ENCODE measurements at places on chromosomes 3 and 15.

DNA sequence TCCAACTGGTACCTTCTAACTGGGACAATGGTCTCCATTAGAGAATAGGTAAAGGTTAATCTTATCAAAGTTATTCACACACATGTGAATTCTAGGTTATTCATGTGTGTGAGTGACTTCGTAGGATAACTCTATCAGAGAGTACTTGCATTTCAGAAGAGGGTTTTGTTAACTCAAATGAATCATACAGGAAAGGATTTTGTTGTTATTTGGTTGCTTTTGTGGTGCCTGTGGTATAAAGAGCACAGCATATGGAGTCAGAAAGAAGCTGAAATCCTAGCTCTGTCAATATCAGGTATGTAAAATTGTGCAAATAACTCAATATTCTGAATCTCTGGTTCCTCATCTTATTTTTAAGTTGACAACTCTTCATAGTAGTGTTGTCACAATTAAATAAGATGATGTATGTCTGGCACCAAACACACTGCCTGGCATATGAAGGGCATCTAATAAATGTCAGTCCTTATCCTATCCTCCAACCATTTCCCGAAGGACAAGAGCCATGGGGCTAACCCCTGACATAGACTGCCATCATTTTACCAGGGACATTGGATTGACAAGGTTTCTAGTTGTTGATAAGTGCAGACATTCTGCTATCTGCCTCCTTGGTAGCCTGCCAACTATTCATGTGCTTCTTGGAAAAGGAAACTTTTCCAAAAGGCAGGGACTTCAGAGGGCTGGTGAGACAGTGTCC is 48.7 kb upstream of the CMSS1 start:
- DNase-seq: no peak

DNA sequence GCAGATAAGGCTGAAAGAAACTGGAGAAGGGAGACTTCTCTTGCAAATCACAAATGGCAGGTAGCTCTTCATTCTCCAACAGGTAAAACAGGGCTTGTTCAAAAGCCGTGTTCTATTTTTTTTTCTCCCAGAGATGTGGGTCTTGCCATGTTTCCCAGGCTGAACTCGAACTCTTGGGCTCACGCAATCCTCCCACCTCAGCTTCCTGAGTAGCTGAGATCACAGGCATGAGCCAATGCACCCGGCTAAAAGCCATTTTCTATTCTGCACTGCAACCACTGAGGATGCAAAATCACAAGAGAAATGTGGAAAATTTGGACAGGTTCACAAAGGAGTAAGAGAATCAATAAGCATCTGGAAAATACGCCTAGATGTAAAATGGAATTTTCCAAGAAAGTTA is 19.5 kb downstream of the EIF4E3 start:
- DNase-seq: no peak

DNA sequence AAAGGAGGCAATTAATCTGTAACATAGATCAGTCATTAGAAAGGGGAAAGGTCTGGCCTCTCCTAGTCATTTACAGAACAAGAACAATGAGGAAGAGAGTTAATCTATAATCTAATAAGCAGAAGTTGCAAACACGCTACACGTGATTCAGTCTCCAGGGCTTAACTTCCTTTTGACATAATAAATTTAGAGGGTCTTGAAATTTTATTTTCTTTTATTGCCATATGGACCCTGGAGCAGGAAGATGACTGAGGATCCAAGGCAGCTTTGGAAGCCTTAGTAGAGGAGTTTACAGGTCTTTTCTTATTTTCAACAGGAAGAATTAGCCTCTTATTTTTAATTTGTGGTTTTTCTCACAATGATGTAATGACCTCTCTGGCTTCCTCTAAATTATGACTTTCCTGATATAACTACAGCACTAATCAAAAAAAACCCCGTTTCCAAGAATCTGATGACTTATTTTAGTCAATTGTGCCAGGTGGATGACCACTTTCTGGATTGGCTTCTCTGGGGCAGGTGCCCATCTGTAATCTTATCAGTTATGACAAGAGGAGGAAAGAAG is 32.2 kb downstream of the ADGRG7 start:
- DNase-seq: no peak

DNA sequence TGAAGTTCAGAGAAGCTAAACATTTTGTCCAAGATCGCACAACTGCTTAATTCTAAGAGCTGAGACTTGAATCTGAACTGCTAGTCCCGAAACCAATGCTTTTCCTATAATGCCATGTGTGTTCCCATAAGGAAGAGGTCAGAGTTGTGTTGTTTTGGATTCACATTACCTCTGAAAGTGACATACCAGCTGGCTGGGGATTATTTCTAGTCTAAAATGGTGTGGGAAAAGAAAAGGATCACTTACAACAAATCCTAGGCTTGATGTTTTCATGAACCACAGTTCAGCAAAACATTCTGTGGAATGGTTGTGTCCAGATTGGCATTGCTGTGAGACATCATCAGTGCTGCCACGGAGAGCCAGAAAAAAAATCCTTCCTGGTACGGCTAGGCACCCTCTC is 35.0 kb upstream of the LRRC3B start:
- DNase-seq: no peak

GRCh38 chr3:117671722-117672318 is 962.2 kb downstream of the TUSC7 start:
- DNase-seq: no peak

- no peak for DNase-seq
These were observed 6.3 kb downstream of the ADGRG7 start for GRCh38 chr3:100615684-100616083.

GRCh38 chr3:112568642-112569041 is 6.8 kb downstream of the SLC35A5 start:
- no peak for DNase-seq

DNA sequence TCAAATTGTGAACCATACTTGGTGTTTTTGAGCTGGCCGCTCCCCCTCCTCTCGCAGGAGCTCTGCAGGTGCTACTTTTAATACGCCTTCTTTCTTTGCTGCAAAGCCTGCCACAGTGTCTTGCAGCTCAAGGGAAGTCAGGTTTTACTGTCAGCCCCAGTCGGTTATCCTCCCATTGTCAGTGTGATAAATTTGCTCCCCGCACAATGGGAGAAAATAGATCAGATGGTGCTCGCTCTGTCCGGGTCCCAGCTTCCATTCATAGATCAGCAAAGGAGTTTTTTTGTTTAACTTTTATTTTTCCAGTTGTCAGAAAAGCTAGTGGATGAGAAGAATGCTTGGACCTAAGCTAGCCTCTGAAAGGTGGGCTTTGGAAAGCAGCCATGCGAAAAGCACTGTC is 207.7 kb downstream of the RYR3 start:
- no peak for DNase-seq
